ENCODE measurements at places on chromosomes 11 and 22.
A peak's percentile ranks its signal among the peaks of the same experiment; 100 is the strongest.

DNA sequence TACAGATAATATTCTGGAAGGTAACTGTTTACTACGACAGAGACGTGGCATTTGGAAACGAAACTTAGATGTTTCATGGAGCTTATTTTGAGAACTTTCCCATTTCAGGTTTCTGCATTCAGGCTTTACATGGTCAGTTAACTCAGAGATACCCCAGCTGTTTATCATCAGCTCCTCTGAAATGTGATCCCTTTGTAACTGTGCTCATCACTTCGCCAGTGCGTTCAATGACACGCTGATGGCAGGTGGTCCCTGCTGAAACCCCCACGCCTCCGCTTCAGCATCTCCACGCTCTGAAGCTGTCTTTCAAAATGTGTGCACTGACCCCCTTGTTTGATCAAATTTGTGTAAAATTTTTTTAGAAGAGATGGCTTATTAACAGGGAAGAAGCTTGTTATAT is 30.5 kb downstream of the ALG12 start:
- DNase-seq: no peak

GRCh38 chr22:44678556-44679305 is 23.3 kb upstream of the PRR5 start:
- no peak for DNase-seq

- no peak for DNase-seq
These were observed 98.0 kb downstream of the NAT10 start for GRCh38 chr11:34203377-34203871.

DNA sequence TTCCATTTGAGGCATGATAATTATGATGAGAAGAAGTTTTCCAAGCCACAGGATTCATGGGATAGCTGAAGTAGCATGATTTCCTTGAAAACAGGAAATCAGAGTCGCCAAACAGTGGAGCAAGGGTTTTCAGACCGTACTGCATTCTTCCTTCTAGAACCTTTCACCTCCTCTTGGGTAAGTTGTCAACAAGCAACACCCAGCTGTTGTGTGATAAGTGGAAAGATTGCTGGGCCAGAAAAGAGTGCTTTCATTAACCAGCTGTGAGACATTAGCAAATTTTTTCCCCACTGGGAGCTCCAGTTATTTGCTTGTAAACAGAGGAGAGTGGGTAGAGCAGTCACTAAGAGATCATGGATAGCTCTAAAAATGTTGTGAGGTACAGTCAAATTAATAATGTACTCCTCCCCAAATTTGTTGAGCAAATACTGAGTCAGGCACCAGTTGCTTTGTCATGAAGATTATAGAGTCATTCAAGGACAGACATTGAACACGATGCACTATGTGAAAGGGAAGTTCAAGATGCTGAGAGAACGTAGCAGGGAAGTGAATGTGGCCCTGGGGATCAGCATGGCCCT is 11.7 kb upstream of the MPEG1 start:
- no peak for DNase-seq

GRCh38 chr11:119483881-119484371 is 61.0 kb upstream of the THY1 start:
- DNase-seq: peak; percentile 62

GRCh38 chr11:27421819-27422494 is 50.6 kb downstream of the LGR4 start:
- DNase-seq: no peak

DNA sequence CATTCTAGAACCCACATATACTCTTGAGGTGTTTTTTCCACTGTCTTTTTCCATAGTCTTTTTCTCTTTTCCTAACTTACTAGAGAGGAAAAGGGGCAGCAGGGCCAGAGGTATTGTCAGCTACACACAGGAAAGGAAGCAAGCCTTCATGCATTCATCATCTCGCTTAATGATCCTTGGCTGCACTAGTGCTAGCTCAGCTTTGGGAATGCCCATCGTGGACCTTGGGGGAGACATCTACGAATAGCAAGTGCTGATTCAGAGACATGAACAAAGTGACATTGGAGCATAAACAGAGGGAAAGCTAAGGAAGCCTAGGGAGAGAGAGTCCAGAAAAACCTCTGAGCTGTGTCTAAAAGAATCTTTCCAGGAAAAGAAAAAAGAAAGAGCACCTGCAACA is 466.3 kb upstream of the ARHGAP42 start:
- no peak for DNase-seq

All from type B pancreatic cell (in vitro differentiated cells).